D341Med (cell line): ENCODE measurements at places on chromosomes 4 and X.

DNA sequence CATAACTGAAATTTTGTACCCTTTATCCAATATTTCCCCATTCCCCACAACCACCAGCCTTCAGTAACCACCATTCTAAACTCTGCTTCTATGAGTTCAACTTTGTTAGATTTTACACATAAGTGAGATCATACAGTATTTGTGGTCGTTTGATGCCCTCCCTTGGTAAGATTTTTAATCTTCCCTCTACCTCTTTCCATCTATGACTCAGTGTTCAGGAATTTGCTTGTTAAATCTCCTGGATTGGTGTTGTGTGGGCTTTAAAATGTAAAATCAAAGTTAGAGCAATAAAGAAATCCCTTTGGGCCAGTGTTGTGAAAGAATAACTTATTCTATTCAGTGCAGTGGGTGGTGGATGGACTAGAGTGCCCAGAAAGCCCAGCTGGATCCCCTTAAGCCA lies 37.4 kb downstream of the SLC16A2 start:
- no peak for DNase-seq

- DNase-seq = no peak
Measured at GRCh38 chrX:37817579-37817978, 29.8 kb downstream of the DYNLT3 start.

DNA sequence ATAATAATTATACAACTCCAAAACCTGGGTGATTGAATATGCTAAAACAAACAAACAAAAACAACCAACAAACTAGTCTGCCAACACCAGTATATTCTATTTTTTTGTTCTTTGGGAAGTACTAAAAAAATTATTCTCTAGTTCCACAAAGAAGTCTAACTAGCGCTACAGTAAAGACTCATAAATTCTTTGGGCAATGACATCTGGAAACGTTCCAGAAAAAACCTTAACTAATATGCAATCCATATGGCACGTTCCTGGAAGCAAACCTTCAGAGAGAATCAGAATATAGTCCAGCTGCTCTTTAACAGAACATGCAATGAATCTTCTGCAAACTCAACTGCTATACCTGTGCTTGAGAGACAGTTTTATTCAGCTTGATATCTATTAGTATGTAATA lies 500.1 kb downstream of the TRAM1L1 start:
- DNase-seq = no peak

DNA sequence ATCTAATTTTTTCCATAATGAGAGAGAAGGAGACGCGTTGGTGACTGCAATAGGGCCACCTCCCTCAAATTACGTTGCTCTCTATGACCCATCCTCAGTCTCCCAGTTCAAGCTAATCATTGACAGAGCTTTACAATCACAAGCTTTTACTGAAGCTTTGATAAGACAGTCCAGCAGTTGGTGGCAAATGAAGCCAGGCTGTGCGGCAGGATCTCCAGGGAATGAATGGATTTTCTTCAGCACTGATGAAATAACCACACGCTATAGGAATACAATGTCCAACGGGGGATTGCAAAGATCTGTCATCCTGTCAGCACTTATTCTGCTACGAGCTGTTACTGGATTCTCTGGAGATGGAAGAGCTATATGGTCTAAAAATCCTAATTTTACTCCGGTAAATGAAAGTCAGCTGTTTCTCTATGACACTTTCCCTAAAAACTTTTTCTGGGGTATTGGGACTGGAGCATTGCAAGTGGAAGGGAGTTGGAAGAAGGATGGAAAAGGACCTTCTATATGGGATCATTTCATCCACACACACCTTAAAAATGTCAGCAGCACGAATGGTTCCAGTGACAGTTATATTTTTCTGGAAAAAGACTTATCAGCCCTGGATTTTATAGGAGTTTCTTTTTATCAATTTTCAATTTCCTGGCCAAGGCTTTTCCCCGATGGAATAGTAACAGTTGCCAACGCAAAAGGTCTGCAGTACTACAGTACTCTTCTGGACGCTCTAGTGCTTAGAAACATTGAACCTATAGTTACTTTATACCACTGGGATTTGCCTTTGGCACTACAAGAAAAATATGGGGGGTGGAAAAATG lies at the start of gene KLB:
Gene KLB, plus strand, starts transcription at position 168 of the 821 bp plus-strand sequence. Its CDS starts 20 bp downstream, at position 188.
- peak; percentile 40 for DNase-seq

DNA sequence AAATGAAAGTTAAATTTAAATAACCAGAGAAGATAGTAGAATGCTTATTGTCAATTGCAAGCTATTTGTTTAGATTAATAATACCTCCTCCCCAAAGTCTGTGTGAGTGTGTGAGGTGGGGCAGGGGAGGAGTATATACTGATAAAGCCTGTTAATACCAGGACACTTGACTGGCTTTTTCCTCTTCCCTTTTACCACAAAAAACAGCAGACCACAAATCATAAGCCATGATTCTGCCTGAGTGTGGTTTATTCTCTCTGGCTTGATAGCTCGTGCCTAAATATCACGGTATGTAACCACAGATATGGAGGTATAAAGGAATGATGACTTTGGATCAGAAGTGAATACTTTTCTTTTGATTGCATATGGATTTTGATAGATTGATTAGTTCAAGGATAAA lies 21.9 kb upstream of the SCRG1 start:
- DNase-seq = no peak

GRCh38 chr4:137812258-137812657 lies 280.0 kb upstream of the PCDH18 start:
- DNase-seq = no peak

- no peak for DNase-seq
Measured at GRCh38 chr4:166077782-166078181, 204.7 kb downstream of the TLL1 start.
